ENCODE measurements at places on chromosomes 7 and 10.
A peak's percentile ranks its signal among the peaks of the same experiment; 100 is the strongest.

GRCh38 chr10:5628451-5629302 lies 37.7 kb downstream of the ASB13 start:
- no peak for DNase-seq

DNA sequence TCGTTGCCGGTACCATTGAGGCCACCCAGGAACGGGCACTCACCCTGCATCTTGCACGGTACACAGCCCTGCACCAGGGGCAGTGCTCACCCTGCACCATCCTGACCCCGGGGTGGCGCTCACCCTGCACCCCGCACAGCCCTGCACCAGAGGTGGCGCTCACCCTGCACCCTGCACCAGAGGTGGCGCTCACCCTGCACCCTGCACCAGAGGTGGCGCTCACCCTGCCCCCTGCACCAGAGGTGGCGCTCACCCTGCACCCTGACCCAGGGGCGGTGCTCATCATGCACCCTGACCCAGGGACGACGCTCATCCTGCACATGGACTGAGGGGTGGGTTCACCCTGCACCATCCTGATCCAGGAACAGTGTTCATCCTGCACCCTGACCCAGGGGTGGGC lies 6.4 kb downstream of the TUBGCP2 start:
- no peak for DNase-seq

GRCh38 chr10:30002426-30003266 lies 56.7 kb downstream of the JCAD start:
- peak; percentile 24 for DNase-seq

- DNase-seq, result no peak
Observed at GRCh38 chr10:121490871-121491519, 107.2 kb downstream of the FGFR2 start.

DNA sequence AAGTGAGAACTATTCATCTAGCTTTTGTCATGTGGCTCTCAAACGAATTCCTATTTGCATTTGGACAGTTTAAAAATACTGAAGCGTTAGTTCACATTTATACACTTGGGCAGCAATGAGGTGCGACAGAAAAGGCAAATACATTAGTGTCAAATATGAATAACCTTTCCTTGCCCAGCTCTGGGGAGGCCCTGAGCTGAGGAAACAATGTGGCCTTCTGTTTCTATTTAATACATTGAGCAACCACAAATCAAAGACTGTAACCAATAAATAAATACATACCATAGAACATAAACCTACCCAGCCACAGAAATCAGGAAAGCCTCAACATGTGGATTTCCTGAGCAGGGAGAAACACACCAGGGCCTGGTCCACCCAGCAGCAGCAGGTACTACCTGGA lies 585.2 kb downstream of the PARD3 start:
- no peak for DNase-seq

- no peak for DNase-seq
Observed at GRCh38 chr7:141366091-141366621, 185.1 kb upstream of the AGK start.

DNA sequence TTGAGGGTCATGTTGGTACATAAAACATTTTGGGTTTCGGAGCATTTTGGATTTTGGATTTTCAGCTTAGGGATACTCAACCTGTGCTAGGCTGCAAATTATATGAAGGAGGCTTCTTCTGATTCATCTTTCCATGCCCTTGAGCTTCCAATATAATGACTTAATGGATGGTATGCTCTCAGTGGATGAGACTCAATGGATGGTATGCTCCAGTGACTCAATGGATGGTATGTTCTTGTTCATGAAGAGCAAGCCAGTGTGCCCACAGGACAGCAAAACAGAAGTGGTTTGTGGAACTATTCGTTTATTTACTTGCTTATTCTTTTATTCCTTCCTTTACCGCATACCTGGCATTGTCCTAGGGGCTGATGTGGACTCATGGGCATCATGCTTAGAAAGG lies 969.6 kb downstream of the LRMDA start:
- DNase-seq, result no peak

DNA sequence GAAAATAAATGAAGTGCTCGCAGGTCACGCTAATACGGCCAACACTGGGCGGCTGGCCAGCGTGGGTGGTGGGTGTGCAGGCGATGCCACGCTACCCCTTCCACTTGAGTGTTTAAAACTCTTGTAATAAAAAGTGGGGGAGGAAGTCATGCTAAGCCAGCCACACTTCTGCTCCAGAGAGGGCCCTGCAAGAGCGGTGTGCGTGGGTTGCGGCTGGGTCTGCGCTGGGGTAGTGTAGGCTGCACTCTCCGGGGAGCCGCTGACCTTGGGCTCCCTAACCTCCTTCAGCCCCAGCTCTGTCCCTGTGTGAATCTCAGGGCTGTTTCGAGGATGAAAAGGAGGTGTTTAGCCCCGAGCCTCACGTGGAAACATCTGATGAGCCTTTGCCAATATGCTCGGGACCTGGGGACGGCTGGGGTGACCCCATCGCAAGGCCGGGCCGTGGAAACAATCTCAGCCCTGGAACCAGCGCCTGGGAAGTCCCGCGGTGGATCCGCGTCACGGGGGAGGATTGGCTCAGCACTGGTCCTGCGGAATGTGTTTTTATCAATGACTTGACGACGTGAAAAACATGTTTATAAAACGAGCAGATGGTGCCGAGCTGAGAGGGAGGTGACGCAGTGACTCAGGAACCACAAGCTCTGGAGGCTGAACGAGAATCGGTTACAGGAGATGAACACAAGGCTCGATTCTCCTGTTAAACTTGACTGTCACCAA lies 278.5 kb downstream of the DNAJB6 start:
- no peak for DNase-seq

DNA sequence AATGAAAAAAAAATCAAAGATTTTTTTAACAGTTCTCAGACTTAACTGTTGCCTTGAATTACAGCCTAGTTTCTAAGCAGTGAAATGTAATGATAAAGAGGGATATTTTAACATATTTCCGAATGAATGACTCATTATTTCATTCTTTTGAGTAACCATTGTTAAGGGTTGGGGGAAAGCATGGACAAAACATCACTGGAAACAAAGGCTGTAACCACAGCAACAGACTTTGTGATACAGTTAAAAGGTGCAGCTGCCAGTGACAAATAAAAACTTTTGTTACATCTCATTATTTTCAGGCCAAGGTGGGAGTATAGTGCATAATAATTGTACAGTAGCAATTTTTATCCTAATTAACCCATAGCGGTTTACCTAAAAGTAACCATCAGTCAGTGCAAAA lies 172.6 kb downstream of the LRRTM3 start:
- no peak for DNase-seq

- no peak for DNase-seq
Observed at GRCh38 chr10:133458021-133458709, 4.4 kb downstream of the SCART1 start.

DNA sequence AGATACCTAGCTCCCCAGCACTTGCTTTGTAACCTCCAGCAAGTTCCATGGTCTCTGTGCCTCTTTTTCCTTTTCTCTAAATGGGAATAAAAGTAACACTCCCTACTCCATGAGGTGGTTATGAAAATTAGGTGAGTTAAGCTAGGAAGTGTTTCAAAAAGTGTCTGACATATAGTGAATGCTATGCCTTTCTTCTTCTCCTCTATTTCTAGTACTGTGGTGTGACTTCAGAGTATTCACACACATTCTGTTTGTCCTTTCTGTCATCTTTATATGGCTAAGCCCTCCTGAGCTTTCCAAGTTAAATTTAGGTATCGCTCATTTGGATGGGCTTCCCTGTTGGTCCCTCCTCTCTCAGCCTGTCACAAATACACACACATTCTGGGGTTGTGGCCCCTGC lies 229.7 kb downstream of the EXOC4 start:
- DNase-seq, result no peak

DNA sequence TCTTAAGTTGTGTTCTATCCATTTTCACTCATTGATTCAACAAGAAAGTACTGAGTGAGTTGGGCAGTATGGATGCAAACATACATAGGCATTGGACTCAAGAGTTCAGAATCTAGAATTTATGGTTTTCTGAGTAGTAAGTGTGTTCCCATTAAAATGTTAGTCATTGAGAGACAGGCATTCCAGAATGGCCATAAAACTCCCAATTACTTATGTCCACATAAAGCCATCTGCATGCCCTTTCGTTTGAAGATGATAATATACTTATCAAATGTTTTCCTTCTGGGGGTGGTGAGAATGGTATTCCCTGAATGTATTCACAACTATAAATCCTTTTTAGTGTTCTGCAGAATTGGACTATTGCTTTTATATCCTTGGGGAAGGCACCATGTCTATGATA lies 131.6 kb downstream of the CD36 start:
- no peak for DNase-seq

DNA sequence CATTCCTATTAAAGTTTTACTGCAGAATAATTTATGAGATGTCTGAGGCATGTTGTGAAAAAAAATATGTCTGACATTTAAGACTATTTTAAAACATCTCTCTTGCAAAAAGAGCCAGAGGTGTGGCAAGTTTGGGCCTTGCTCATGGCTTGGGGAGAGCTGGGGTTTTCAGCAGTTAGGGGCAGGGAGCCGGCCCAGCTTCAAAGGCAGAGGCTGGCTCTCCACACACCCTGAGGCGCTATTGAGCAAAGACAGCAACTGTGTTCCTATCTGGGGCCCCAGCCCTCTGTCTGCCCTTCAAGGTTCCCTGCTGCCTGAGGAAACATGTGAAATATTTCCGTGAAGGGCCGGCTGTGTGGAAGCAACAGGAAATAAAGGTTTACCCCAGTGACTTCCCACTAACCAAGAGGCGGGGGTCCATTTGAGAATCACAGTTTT lies 94.0 kb downstream of the SORBS1 start:
- DNase-seq, result no peak

DNA sequence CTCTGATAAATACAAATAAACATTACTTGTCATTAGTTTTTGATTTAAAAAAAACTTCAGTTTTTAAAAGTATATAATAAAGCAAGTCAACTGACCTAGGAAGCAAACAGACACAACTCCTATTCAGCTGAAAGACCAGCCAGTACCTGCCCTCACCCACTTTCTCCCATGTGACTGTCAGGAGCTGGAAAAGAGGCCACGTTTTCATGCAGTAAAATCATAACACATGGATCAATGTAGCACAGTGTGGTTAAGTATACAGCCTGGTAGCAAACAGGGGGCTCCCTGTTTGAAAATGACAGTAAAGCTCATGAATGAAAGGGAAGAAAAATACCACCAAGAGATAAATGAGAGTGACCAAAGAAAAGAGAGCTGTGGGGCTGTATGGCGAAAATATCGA lies 21.6 kb downstream of the KIN start:
- DNase-seq, result no peak

DNA sequence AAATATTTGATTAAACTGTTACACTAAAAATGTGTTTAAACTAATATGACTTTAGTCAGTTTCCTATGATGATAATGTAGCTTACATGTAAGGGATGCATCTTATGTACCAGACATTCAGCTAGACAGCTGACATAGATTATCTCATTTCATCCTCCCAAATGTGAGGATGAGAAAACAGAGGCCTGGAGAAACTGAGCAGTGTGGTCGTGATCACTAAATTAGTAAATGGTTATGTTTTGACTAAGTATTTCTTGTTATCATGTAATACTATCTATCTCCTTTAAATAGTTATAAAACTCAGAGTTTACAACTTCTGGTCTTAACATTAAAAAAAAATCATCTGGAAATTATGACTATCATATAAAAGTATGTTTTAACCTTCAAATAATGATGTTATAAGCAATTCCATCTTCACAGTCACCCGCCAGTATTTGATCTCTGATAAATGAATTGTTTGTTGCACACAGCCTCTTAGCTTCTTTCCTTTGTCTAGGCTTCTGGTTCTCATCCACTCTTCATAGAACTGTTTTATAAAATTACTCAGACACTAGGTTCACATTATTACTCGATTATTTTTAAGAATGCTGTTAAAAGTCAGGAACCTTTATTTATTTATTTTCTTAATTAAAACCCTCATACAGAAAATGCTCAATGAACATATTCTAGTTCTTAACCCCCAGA lies 33.6 kb upstream of the HDAC9 start:
- no peak for DNase-seq

- no peak for DNase-seq
Observed at GRCh38 chr10:58322072-58322834, 12.6 kb upstream of the UBE2D1 start.
